ENCODE measurements at places on chromosomes 2 and 18.

GRCh38 chr2:224405841-224406370 lies 4.0 kb upstream of the FAM124B start:
- peak; percentile 61 for DNase-seq

- peak; percentile 85 for DNase-seq
Observed at GRCh38 chr2:165793161-165793778, 777 bp downstream of the GALNT3 start.

GRCh38 chr2:118325321-118325955 lies 237.2 kb downstream of the INSIG2 start:
- no peak for DNase-seq

DNA sequence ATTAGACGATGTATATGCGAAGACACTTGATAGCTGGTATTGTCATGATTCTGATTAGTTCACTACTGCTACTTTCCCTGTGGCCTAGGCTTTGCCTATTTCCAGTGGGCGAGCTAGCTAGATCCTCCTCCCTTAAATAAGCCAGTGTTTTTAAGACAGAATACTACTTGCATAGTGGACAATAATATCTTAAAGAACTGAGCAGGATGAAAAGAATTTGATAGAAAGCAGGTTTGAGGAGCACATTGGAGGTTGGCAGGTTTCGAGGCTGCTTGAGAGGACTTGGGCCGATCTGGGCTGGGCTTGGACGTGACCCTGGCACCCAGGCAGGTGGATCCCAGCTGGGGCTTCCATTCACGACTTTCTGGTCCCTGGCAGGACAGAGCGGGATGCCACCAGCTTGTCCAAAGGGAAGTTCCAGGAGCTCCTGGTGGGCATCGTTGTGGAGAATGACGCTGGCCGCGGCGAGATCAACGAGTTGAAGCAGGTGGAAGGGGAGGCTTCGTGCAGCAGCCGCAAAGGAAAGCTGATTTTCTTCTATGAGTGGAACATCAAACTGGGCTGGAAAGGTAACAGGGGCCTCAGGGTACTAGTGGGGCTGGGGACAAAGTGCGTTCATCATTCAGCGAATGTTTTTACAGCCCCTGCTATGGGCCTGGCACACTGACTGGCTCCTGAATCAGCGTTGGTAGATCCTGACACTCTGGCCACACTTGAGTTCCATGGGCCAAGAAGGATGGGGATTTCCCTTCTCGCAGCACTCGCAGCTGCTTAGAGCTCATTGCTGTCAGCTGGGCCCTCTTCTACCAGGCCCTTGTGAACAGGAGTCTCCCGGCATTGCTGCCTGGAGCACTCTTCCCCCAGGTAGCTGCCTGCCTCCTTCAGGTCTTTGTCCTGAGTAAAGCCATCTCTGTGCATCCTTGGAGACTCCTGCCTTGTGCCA lies 16.9 kb downstream of the C2orf74 start:
- peak; percentile 65 for DNase-seq

- DNase-seq: no peak
Observed at GRCh38 chr18:24068945-24069693, 54.6 kb downstream of the TTC39C start.

GRCh38 chr2:201006704-201007103 lies 43.2 kb upstream of the ORC2 start:
- no peak for DNase-seq

DNA sequence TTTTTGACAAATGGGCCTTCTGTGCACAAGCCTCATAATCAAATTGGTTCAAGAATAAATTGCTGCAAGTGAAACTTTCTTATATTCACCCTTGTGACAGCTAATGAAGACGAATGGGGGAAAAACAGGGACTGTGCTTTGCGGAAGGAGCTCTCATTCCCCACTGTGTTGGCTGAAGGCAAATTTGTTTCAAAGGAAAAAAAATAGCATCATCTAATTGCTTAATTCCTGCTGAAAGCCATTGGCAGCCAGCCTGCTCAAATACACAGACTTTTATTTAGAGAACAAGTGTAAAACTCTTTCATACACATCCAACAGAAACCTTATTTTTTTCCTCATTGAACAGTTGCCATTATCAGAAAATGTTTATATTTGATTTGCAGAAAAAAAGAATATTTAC lies 172.3 kb downstream of the ARL6IP6 start:
- no peak for DNase-seq

DNA sequence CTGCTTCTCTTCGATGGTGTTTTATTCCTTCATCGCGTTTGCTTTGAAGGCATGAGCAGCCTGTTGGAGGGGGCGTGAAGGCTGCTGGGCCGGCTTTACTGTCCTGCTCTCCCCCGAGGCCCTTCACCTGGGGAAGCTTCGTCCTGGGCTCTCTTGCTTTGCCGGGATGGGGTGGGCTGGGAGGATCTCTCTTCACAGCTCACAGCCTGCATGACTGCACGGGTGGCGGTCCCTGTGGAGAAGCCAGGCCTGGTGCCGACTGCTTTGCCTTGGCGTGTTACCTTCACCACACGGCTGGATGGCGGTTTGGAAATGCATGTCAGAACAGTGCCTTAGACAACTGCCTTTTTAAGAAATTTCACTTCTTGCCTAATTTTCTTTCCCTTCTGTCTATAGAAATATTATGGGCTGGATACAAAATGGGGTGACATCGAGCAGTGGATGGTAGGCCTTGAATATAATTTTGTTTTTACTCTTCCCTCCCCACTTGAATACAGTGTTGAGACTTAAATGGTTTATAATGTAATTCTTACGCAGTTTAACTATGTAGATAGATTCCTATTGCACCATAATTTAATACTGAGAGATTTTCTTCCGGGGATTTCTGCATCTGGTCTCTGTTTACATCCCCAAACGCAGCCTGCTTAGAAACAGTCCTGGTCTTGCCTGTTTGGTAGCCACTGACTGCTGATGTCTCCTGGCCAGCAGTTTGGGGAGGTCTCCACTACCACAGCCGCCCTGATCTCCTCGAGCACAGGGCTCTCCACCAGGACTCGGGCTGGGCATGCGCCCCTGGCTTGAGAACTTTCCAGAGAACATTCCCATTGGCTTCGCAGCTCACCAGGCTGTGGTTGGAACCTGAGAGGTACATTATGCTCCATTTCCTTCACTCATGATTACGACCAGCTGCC lies 81.0 kb upstream of the RBM44 start:
- no peak for DNase-seq

- no peak for DNase-seq
Observed at GRCh38 chr2:203279288-203279687, 40.5 kb downstream of the CYP20A1 start.

DNA sequence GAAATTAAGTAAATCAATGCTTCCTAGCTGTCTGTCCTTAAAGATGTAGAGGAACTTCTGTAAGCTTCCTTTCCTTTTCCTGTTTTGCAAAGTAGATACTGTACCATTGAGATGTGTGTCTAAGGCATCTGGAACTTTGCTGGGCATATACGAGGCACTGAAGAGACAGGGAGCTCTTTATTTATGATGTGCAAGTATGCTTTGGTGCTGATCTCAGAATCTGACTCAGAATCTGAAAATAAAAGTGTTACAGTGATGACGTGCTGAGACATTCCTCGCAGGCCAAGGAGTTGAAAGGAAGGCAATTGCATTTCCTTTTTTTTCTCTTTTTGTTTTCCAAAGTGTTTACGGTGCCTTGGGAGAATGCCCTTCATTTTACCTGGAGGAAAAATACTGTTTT lies 230.9 kb upstream of the RGPD4 start:
- peak; percentile 9 for DNase-seq

- DNase-seq: peak; percentile 63
Observed at GRCh38 chr2:113698892-113699447, 57.5 kb downstream of the SLC35F5 start.

- peak; percentile 81 for DNase-seq
Observed at GRCh38 chr2:45938649-45939511, 287.4 kb downstream of the PRKCE start.

DNA sequence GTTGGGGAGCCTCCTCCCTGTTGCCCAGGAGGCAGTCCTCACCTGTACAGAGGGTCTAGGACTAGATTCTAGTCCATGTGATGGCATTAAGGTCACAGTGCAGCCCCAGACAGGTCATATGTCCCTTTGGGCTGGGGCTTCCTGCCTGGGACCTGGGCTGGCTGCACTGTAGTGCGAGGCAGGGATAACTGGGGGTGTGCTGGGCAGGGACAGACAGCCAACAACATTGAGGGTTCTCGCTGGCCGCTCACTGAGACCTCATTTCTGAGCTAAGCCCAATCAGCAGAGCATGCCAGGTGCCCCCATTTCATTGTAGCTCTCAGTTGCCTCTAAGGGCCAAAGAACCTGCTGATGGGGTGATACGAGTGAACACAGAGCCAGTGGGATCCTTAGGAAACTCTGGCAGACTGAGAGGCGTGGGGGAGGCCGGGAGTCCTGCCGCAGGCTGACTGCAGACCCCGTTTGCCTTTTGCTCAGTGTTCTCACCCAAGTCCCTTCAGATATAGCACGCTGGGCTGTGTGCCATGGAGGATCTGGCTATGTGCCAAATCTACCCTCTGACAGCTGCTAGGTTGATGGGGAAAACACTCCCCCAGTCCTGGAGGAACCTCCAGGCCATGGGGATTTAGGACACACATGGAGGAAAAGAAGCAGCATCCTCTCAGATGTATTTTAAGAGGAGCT lies 51.9 kb downstream of the DYSF start:
- no peak for DNase-seq

GRCh38 chr18:62784338-62784965 lies 69.1 kb downstream of the PHLPP1 start:
- no peak for DNase-seq

DNA sequence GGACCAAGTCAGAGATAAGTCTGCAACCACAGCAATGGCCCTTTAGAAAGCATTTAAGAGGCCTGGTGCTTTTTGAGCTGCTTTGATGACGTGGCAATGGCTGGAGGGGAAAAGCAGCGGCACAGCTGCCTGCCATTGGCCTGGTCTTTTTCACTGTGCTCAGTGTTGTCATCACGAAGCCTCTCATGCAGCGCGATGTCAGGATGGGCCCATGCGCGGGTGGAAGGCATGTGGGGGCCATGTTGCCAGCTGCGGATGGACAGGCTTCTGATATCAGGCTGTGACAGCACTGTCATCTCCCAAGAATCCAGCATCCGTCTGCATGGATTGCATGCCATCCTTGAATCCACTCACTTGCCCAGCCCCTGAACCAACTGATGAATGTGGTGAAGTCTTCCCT lies 204.5 kb downstream of the ACKR3 start:
- no peak for DNase-seq

- no peak for DNase-seq
Observed at GRCh38 chr18:67672716-67673115, 156.2 kb upstream of the DSEL start.

GRCh38 chr18:49094136-49094535 lies 143.4 kb upstream of the SMAD7 start:
- peak; percentile 82 for DNase-seq

GRCh38 chr2:200319548-200320337 lies 13.2 kb downstream of the SPATS2L start:
- no peak for DNase-seq

DNA sequence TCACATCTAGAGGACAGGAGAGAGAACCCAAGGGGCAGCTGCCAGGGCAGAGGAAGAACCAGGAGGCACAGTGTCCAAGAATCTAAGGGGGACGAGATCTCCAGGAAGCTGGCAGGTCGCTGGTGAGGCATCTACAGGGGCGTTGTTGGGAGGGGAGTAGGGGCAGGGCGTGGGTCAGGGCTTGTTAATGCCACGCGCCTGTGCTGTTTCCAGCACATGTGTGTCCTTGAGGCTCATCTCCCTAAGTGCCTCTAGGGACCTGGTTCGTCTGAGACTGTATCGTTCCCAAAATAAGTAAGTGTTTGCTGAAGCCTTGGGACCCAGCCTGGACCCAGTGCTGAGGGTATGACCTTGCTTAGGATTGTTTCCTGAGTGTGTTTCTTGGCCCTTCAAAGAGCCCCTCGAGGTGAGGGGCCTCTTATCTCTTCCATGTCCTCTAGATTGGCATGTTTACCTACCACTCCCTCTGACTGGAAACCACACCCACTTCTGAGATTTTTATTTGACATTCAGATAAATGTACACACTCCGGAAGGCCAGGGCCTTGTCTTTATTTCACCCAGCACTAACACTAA lies 22.2 kb downstream of the HK2 start:
- DNase-seq: no peak

DNA sequence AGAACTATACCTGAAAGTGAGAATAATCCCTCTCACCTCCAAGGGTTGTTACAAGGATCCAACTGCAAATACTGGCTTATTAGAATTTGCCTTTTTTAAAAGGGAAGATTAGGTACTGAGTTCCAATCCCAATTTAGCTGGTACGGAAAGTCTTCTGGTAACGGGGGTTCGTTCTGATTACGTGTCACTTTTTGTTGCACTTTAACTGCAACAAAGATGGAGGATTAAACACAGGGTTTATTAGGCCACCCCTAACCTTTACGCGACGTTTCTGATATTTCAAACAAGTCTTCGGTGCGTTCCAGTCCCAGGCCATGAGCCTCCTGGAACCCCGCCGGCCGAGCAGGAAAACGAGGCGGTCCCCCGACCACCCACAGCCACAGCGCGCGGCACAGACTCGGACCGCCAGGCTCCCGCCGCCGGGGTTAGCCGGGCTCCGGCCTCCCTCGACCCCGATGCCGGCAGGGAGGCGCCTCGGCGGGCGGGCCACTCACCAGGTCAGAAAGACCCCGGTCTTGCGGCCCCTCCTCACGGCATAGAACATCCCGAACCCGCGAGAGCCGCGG lies 411 bp downstream of the RNASEH1 start:
- DNase-seq: no peak

DNA sequence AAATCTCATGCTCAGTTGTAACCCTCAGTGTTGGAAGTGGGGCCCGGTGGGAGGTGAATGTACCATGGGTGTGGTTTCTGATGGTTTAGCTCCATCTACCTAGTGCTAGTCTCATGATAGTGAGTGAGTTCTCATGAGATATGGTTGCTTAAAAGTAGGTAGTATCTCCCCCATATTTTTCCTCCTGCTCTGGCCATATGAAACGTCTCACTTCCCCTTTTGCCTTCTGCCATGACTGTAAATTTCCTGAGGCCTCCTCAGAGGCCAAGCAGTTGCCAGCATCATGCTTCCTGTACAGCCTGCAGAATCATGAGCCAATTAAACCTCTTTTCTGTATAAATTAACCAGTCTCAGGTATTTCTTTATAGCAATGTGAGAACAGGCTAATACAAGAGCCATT lies 62.8 kb upstream of the RNF152 start:
- DNase-seq: no peak

GRCh38 chr2:158291544-158292180 lies 164.9 kb downstream of the CCDC148 start:
- DNase-seq: no peak

GRCh38 chr2:152415231-152415642 lies 80.3 kb downstream of the FMNL2 start:
- no peak for DNase-seq

GRCh38 chr2:183195998-183196409 lies 71.8 kb downstream of the NUP35 start:
- DNase-seq: no peak

- DNase-seq: no peak
Observed at GRCh38 chr2:205612636-205613035, 69.7 kb upstream of the NRP2 start.

- no peak for DNase-seq
Observed at GRCh38 chr2:38610851-38611801, 8.4 kb upstream of the HNRNPLL start.

DNA sequence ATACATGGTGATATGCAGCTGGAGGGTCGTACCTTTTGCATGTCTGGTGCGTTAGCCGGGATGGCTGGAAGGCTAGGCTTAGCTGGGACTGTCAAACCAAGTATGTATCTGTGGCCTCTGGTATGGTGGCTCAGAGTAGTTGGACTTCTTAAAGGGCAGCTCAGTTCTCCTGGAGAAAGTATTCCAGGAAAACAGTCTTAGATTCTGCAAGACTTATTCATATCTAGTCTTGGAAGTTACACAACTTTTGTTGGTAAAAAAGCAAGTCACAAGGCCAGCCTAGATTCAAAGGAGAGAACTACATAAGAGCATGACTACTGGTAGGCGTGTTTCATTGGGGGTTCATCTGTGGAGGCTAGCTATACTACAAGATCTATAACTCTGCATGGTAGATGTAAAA lies 45.5 kb downstream of the EML4 start:
- DNase-seq: peak; percentile 22
